HFFc6 (cell line): ENCODE measurements at places on chromosomes 16 and 17. TPM values are rescaled to one million over a fixed set of nuclear protein-coding genes. Genes with fewer than 3 reads are reported as not detected.

DNA sequence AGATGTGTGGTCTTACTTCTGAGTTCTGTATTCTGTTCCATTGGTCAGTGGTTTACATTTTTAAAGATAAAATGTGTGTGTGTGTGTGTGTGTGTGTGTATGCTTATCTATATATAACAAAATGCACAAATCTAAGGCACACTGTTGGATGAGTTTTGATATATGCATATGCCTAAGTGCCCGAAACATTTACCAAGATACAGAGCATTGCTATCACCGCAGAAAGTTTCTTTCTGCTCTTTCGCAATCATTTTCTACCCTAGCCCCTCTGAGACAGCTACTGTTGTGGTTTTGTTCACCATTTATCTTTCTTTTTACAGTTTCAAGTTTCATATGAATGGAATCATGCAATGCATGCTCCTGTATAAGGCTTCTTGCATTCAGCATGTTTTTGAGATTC is 97.0 kb downstream of the MRTFB start:
- peaks cover 8% of the 10 kb centered on the region for H3K36me3 ChIP-seq
- no peak overlapping the region for H3K4me3 ChIP-seq
- no peak overlapping the region for H3K27ac ChIP-seq
- H3K4me1 ChIP-seq = peaks cover 13% of the 10 kb centered on the region

- H3K4me1 ChIP-seq = no peaks in the 10 kb centered on the region
- no peaks in the 10 kb centered on the region for H3K27me3 ChIP-seq
- H3K27ac ChIP-seq = no peak overlapping the region
- peaks cover 4% of the 10 kb centered on the region; the same call in 1 of the 2 replicates for H3K36me3 ChIP-seq
These were observed 722.3 kb downstream of the CDH8 start for GRCh38 chr16:61313931-61314330.

DNA sequence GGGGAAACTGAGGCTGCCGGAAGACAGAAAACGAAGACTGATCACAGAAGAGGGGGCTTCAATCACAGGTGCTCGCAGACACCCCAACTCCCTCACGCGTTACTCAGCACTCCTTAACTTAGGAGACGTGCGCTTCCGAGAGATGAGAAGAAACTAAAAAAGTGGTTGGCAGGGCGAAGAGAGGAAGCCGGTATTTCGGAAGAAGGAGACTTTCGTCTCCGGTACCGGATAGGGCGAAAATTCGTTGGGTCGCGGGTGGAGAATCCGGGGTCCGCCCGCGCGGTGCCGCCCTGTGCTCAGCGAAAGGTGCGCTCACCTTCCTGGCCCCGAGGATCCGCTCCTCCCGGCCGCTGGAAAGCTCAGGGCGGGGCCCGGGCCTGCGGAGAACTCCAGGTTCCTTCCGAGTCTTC is 917 bp upstream of the TBX2 start:
- H3K4me1 ChIP-seq = peaks cover 41% of the 10 kb centered on the region
- peak overlapping the region; percentile 88 for H3K27ac ChIP-seq
- peaks cover 8% of the 10 kb centered on the region for H3K27me3 ChIP-seq
- H3K4me3 ChIP-seq = peak overlapping the region; percentile 95
- no peak for DNase-seq

DNA sequence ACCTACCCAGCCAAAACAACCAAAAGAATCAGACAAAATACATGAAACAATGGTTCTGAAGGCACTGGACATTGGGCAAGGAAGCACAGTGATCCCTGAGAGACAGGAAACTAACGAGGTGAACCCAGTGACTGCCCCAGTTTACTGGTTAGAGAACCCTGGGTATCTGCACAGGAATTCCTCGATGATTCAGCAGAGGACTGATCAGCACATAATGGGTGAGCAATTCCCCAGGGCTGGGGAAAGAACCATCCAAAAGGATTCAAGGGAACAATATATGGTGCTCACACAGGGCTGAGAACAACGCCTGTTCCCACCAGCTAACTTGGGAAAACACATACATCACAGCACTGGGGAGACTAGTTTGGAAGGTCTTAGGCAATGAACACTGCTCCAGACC is 167.2 kb downstream of the PARN start:
- H3K4me1 ChIP-seq = peaks cover 42% of the 10 kb centered on the region
- DNase-seq = no peak
- H3K4me3 ChIP-seq = no peak overlapping the region
- H3K27ac ChIP-seq = peak overlapping the region; percentile 14; the same call in 1 of the 2 replicates

DNA sequence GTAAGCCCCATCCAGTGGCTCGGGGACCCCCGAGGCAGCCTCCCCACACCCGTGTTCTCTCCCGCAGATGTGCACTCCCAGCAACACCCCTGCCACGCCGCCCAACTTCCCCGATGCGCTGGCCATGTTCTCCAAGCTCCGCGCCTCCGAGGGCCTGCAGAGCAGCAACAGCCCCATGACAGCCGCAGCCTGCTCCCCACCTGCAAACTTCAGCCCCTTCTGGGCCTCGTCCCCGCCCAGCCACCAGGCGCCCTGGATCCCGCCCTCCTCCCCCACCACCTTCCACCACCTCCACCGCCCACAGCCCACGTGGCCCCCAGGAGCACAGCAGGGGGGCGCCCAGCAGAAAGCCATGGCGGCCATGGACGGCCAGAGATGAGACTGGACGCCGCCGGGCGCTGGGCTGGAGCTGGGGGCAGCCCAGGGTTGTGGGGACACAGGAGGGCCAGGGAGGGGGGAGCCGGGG is 5.0 kb downstream of the UBALD2 start:
- peaks cover 27% of the 10 kb centered on the region for H3K4me1 ChIP-seq
- no peak overlapping the region for H3K4me3 ChIP-seq
- H3K36me3 ChIP-seq = 0 out of 2 replicates have a peak, but pooled peaks cover 4% of the 10 kb centered on the region
- H3K27me3 ChIP-seq = peaks cover 8% of the 10 kb centered on the region

Gene TMC8
- total RNA-seq = not detected in 3 replicates

DNA sequence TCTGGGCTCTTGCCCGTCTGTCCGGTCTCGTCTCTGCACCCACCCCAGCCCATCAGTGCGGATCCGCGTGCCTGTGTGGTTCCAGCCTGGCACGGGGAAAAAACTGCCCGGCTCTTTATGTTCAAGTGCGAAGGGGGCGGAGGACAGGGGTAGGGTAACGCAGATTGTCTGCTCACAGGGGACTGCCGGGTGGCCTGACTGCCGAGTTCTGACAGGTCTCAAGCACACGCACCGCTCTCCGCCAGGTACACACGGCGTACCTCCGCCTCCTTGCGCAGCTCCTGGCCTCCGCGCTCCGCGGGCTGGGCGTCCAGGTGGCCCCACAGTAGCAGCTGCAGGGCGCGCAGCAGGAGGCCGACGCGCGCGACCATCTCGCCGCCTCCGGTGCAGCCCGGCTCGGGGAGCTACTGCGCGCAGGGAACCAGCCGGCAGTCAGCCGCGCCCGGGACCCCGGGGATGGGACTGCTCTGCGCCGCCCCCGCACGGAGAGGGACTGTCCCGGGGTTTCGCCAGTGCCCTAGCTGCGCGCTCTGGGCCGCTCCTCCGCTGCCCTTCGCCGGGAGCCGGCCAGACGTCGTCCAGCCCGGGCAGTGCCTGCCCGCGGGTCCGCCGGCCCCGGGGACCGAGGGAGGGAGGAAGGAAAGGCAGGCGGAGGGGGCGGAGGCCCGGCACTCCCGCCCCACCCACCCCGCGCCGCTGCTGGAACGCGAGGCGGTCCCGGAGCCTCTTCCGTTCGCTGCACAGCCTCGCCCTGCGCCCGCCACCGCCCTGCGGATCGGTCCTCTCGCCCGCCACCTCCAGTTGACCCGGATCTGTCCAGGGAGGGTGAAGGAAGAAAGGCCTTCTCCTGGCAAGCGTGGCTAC is at the start of gene MMP28:
Gene MMP28 (minus strand): TSS at position 635 of the 864 bp plus-strand sequence. CDS start 264 bp downstream, at position 371.
- H3K27ac ChIP-seq = no peak within 1 kb of the TSS
- no peak for DNase-seq
- H3K27me3 ChIP-seq = peaks cover 49% of the 10 kb centered on the region

Gene MYL4
- total RNA-seq = not detected in 3 replicates

DNA sequence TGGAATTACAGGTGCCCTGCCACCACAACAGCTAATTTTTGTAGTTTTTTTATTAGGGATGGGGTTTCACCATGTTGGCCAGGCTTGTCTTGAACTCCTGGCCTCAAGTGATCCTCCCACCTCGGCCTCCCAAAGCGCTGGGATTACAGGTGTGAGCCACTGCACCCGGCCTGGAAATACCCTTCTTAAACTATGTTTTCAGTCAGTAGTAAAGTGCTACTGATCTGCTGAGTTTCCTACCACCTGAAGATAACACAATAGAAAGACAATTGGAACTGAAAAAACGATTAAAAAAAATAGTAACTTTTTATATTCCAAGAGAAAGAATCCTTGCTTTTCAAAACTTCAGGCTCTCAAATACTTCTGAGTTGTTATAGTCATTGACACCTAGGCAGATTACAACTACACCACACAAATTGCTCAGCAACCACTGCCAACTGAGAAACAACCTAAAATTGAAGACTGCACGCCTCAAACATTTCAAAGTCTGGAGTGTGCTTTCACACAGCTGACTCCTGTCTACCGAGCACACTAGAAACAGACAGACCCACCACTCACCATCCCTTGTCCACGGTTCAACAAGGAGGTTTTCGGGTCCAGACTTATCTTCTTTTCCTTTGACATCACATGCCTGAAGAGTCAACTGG is 40.9 kb downstream of the ZZEF1 start:
- no peaks in the 10 kb centered on the region for H3K27me3 ChIP-seq
- no peak overlapping the region for H3K4me3 ChIP-seq
- peaks cover 25% of the 10 kb centered on the region for H3K36me3 ChIP-seq
- DNase-seq = no peak
- no peak overlapping the region for H3K27ac ChIP-seq
- peaks cover 6% of the 10 kb centered on the region; the same call in 1 of the 2 replicates for H3K4me1 ChIP-seq

DNA sequence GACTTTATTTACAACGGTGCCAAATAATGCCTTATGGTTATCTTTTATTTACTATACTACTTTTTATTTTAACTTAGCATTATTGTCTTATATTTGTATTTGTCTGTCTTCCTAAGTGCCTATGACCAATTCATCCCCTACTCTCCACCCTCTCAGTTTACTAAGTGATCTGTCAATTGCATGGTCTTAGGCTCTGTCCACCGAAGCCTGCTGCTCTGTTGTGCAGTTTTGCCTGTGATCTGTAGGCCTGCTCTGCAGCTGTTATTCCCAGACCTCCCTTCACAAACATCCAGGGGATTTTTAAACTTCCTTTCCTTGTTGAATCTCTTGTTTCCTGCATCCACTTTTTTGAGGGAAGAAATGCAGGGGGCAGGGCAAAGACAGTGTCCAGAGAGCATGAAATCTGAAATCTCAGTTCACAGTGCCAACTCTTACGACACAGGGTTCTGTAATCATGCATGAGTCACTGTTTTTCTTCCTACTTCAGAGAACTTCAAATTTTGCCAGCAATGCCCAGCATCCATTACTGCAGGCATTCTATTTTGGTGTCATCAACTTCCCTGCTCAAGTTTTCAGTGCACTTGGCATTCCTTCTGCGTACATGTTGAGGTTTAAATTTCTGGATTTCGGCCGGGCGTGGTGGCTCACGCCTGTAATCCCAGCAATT is 11.4 kb downstream of the SLFN5 start:
- peak overlapping the region; percentile 72 for H3K4me3 ChIP-seq
- no peaks in the 10 kb centered on the region for H3K27me3 ChIP-seq
- peaks cover 63% of the 10 kb centered on the region for H3K4me1 ChIP-seq
- peak overlapping the region; percentile 86 for H3K27ac ChIP-seq
- DNase-seq = peak; percentile 92

GRCh38 chr16:58411736-58412614 is 19.7 kb downstream of the GINS3 start:
- no peak for DNase-seq
- peaks cover 9% of the 10 kb centered on the region for H3K4me1 ChIP-seq
- peaks cover 2% of the 10 kb centered on the region for H3K27me3 ChIP-seq

- no peaks in the 10 kb centered on the region; the same call in 1 of the 2 replicates for H3K27me3 ChIP-seq
- H3K4me1 ChIP-seq = peaks cover 56% of the 10 kb centered on the region
- H3K27ac ChIP-seq = peak overlapping the region; percentile 93
- peak overlapping the region; percentile 91 for H3K4me3 ChIP-seq
These were observed 757 bp downstream of the ORMDL3 start for GRCh38 chr17:39926588-39927100.

Gene DUSP3
- 40.0 to 47.2 TPM (median 46.3 TPM) in 3 replicates for total RNA-seq

Gene SPATA22
- not detected in 3 replicates for total RNA-seq

GRCh38 chr16:4319454-4320421 is 3.9 kb downstream of the GLIS2 start:
- H3K27me3 ChIP-seq = no peaks in the 10 kb centered on the region; the same call in 1 of the 2 replicates
- H3K4me1 ChIP-seq = peaks cover 31% of the 10 kb centered on the region
- H3K4me3 ChIP-seq = peak overlapping the region; percentile 53
- H3K27ac ChIP-seq = no peak overlapping the region; the same call in none of the 2 replicates

DNA sequence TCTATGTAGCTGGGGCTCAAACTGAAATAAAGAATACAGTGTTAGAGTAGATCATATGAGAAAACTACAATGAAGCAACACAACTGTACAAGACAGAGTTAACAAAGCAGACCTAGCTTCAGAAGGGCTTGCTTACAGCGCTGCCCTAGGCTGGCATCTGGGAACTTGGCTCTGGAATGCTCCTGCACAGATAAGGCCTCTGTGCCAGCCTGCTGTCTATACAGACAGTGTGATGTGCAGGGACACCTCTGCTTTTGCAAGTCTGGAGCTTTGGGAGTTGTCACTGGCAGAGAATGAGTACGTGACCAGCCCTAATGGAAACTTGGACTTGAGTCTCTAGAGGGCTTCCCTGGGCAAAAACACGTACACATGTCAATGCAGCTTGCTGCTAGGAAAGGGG is 32.1 kb upstream of the SLC38A8 start:
- H3K4me1 ChIP-seq = peaks cover 6% of the 10 kb centered on the region; the same call in 1 of the 2 replicates
- H3K27me3 ChIP-seq = no peaks in the 10 kb centered on the region; the same call in 1 of the 2 replicates
- H3K36me3 ChIP-seq = no peaks in the 10 kb centered on the region; the same call in 1 of the 2 replicates
- DNase-seq = no peak

DNA sequence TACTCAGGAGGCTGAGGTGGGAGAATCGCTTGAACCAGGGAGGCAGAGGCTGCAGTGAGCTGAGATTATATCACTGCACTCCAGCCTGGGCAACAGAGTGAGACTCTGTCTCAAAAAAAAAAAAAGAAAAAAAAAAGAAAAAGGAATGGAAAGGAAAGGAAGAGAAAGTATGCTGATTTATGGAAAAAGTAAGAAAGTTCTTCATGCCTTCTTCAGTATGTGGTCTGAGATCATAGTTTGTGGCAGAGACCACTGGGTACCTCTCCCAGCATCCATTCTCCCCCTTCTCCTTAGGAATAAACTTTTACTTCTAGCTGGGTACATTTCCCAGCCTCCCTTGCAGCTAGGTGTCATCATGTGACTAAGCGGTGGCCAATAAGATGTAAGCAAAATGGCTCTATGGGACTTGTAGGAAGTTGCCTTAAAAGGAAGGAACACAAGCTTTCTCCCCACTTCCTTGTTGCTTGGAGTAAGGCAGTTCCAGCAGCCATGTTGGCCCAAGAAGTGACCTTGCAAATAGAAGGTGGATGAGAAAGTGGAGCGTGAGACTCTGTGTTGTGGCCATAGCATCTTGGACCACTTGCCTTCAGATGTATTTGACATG is 26.1 kb upstream of the XPO6 start:
- H3K27ac ChIP-seq = no peak overlapping the region
- H3K27me3 ChIP-seq = peaks cover 22% of the 10 kb centered on the region
- H3K36me3 ChIP-seq = peaks cover 7% of the 10 kb centered on the region
- H3K4me3 ChIP-seq = no peak overlapping the region
- no peak for DNase-seq
- H3K4me1 ChIP-seq = no peaks in the 10 kb centered on the region
